ENCODE measurements at places on chromosomes 6 and 20.

DNA sequence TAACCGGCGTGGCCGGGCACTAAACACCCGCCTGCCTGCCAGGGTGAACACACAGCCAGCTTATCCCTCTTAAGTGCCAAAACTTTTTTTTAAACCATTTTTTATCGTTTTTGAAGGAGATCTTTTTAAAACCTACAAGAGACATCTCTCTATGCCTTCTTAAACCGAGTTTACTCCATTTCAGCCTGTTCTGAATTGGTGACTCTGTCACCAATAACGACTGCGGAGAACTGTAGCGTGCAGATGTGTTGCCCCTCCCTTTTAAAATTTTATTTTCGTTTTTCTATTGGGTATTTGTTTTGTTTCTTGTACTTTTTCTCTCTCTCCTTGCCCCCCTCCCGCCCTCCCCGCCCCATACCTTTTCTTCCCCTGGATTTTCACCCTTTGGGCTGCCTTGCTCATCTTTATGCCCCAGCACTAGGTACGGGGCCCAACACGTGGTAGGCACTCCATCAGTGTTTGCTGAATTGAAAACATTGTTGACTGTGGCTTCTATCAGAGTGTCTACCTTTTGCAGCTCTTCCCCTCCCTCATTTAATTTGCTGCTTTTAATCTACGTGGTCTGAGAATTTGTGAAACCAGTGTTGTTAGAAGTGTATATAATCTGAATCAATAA is 1.5 kb downstream of the ZCCHC3 start:
- no peak for DNase-seq

GRCh38 chr20:38210741-38211140 is 45.7 kb upstream of the TGM2 start:
- no peak for DNase-seq

DNA sequence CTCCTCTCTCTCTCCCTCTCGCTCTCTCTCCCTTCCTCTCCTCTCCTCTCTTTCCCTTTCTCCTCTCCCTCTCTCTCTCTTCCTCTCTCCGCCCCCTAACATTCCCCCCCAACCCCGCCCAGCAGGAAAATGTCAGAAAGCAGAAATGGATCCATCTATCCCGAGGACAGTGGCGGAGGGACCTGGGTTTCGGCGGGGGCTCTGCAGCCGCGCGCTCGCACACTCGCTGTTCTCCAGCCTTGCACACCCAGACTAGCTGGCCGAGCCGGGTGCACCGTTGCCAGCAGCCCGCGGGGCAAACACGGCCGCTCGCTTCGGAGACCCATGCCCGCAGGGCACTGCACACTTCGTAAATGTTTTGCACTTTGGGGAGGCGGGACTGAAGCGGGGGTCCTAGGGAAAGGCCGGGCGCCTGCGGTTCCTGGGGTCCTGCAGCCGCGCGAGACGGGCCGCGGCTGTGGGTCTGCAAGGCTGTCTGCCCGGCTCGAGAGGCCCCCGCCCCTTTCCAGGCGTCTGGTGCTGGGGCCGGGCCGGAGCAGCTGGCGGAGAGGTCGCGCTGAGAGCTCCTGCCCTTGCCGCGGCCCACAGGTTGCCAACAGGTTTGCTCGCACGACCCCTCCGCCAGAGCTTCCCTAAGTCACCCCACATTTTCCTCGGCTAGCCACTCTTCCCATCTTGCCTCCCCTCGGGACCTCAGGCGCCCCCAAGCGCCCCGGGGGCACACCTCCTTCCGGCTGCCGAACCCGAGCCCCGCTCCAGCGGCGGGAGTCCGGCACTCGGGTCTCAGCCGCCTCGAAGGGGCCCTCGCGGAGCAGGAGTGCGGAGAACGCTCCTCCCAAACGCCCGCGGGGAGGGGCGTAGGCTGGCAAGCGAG is 818 bp upstream of the MDGA1 start:
- DNase-seq: no peak

GRCh38 chr6:117740605-117741004 is 65.3 kb downstream of the NUS1 start:
- DNase-seq: no peak
